ENCODE measurements at places on chromosomes 2 and 18.

GRCh38 chr2:125424266-125424785 is 1231.6 kb upstream of the GYPC start:
- no peak for DNase-seq

DNA sequence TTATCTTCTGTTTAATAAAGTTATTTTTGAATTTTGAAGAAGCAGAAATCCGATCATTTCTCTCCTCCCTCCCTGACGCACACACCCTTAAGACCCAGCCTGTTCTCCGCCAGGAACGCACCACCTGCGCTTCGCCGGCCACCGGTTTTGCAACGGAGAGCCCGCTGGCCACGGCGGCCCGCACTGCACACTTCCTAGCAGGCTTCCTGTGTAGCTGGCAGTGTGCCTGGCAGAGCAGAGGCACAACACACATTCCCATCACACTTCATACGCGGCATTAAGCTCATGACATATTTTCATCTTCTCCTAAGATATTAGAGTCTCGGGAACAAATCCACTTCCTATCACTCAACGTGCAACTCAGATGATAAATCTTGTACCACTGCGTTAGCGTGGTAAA is 148.0 kb downstream of the HDAC4 start:
- DNase-seq = no peak

GRCh38 chr18:24271381-24272228 is 126.0 kb downstream of the OSBPL1A start:
- no peak for DNase-seq

- no peak for DNase-seq
These were observed 72.4 kb downstream of the ZEB2 start for GRCh38 chr2:144447535-144447934.

DNA sequence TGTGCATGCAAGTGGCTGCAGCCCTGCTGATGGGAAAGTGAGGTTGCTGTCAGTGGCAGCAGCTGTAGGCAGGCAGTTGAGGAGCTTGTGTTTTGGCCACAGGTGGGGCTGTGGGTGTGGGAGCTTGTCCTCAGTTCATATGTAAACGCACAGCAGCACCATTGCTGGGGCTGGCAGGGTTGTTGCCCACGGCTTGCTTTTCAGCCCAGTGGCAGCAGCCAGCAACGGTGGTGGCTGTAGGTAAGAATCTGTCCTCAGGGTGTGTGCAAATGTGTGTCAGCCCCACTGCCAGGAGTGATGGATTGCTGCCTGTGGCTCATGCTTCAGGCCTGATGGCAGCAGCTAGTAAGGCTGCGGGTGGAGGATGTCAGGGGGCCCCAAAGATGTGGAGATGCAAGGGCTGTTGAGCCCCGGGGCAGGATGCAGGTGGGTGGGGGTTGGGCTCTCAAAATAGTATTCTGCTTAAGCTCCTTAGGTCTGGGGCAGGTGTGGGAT is 141.3 kb upstream of the THUMPD2 start:
- DNase-seq = no peak

- DNase-seq = no peak
These were observed 52.7 kb downstream of the DSEL start for GRCh38 chr18:67463829-67464228.

DNA sequence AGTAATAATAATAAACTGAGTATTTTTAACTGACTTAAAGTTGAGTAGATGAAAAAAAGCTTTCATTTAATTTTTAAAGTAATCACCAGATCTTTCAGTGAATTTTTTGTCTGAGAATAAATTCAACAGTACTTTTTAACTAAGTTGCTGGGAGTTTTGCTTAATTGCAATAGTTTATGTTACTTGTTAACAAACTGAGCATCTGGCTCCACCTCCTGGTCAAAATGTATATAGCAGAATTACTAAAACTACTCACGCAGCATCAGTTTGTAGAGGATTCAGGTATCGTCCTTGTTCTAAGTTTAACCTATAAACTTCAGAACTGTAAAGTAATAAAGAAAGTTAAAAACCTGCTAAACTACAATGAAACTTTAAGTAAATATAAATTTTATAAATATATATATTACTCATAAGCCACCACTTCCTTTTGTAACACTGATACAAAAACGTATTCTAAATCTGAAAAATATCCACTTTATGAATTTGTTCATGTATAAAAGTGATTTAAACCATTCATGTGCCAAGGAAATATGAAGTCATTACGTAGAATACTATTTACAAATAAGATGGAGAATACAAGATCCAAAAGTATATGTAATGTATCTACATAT is 21.3 kb downstream of the NOL10 start:
- DNase-seq = peak; percentile 72

DNA sequence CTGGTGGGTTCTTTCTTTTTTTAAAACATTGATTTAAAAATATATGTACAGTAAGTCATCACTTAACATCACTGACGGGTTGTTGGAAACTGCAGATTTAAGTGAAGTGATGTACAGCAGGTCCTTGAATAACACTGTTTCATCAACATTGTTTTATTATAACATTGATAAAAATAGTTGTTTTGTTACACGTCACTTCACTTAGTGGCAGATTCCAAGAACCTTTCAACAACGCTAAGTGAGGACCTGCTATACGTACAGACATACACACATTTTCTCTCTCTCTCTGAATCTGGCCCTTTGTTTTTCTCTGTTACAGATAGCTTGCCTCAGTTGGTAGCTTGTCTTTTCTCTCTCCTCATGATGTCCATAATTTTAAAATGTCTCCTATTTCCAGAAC is 9.5 kb downstream of the CNOT11 start:
- DNase-seq = no peak

GRCh38 chr18:2654928-2655177 is 673 bp upstream of the SMCHD1 start:
- DNase-seq = peak; percentile 76

All from CD4-positive, alpha-beta T cell treated with Interleukin-15 for 4 hours (primary cell).